CD4-positive, CD25-positive, alpha-beta regulatory T cell (primary cell): ENCODE measurements at places on chromosomes 4 and X.

DNA sequence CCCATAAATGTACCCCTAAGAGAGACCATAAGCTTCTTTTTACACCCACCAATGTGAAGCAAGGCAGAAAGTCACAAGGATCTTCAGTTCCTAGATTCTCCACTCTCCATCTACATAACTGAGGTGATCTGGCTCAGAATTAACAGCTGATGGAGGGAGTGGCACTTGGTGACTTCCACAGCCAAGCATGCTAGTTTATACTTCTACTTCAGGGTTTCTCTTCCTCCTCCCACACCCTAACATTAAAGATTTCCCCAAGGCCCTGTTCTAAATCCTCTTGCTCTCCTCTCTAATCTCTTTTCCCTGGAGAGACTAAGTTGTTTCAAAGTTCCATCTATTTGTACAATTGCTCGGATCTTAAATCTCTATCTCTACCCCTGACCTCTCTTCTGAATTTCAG lies 81.1 kb downstream of the MBNL3 start:
- DNase-seq: no peak

GRCh38 chrX:57134702-57135101 lies 2.5 kb downstream of the SPIN2A start:
- no peak for DNase-seq

- DNase-seq: no peak
These were observed 10.9 kb upstream of the CPLX1 start for GRCh38 chr4:836750-837301.

DNA sequence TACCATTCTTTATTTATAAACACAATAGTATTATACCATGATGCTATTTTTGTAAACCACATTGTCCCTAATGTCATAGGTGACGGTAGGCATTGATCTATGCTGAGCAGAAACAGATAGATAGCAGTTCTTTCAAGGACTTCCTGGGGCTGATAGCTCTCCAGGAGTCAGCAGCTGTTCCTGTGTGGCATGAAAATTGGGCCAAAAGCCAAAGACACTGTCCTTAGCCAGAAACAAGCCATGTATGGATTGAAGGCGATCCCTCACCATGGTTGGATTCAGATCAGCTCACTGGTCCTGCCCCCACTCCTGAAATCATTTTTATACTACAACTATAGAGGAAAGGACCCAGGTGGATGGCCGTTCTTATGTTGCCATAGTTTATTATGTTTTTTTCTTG lies 53.6 kb downstream of the DDX60 start:
- DNase-seq: no peak

DNA sequence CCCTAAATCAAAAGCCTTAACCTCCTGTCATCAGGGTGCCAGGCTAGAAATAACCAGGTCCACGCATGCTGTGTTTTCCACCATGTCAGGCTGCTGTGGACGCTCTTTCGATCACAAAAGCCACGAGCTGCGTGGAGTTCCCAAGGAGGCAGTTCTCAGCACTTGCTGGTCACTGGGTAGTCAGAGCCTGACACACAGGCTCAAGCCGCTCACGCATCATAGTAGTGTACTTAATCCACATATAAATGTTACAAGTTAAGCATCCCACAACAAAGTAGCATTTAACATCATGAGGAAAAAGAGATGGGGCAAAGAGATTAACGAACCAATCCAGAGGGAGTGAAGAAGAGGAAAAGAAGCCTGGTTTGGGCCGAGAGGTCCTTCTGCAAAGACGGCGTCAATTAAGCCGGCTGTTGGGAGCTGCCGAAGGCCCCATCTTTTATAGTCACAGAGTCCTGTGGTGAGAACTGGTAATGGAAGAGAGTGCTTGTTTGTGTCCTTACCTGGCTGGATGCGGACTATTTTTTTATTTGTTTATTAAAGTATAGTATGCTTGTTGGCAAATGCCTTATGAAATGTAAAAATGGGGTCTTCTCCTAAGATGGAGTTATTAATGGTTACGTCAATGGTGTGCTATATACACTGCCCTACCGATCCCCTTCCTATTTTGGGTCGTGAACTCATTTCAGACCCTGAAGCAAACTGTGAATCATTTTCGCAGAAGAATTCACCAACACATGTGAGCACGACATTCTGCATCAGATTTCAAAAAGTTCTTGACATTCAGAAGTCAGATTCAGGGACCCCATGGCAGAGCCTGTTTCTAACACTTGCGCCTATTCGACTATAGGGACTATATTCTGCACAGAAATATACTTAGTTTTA lies 675 bp downstream of the PRIMPOL start:
- no peak for DNase-seq

GRCh38 chr4:22874334-22874912 lies 181.7 kb downstream of the GBA3 start:
- no peak for DNase-seq

- DNase-seq: no peak
These were observed 148.7 kb downstream of the RELL1 start for GRCh38 chr4:37537484-37537883.

- DNase-seq: no peak
These were observed 18.4 kb downstream of the SNX25 start for GRCh38 chr4:185227713-185228278.

DNA sequence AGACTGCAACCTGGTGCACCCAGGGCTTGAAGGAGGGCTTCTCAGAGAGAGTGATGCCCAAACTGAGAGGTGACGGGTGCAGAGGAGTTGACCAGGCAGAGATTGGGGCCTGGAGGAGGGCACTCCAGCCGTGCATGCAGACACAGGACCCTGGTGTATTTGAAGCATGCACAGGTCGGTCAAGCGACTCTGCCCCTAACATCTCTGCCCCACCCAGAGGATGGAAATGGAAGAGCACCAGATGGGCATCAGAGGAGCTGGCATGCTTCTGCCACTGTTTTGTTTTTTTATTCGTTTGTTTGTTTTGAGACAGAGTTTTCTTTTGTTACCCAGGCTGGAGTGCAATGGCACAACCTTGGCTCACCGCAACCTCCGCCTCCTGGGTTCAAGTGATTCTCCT lies 320.9 kb downstream of the EVC2 start:
- no peak for DNase-seq

GRCh38 chr4:74431113-74431826 lies 13.7 kb upstream of the AREG start:
- no peak for DNase-seq

DNA sequence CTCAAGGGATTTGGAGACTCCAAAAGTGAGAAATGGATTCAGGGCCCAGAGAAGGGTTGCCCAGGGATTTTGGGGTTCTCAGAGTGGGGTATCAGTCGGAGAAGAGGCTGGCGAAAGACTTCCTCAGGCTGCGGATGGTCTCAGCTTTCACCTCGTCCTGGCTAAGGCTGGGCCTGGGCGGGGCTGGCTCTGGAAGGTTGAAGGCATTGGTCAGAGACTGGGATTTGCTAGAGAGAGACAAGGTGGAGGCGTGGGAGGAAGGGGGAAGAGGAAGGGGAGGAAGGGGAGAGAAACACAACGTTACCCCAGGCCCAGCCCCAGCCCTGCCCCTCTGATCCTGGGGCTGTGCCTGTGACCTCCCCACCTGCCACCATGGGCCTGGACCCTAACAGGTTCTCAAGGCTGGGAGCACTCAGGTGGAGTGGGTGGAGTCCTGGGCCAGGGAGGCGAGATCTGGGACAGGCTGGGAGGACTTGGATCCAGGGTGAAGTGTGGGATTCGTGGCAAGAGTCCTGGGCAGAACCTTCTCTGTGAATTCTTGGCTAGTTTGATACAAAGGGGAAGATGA lies 9.4 kb upstream of the TIMP1 start:
- no peak for DNase-seq

DNA sequence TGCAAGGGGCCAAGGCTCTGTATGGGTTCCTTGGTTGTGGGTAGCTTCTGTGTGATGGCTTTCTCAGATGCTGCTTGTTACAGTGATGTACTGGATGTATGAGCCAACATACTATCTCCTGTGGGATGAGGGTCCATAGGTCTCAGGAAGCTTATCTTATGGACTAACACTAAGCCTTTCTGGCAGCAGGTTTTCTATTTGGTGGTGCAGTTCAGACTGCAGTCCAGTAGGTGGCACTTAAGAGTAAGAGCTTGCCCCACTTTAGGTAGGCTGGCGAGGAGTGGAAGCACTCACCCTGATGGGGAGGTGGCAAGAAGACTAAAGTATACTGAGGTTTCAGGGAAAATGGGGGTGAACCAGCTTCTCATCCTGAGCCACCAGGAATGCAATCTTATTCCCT lies 306.7 kb upstream of the MAOA start:
- DNase-seq: no peak

DNA sequence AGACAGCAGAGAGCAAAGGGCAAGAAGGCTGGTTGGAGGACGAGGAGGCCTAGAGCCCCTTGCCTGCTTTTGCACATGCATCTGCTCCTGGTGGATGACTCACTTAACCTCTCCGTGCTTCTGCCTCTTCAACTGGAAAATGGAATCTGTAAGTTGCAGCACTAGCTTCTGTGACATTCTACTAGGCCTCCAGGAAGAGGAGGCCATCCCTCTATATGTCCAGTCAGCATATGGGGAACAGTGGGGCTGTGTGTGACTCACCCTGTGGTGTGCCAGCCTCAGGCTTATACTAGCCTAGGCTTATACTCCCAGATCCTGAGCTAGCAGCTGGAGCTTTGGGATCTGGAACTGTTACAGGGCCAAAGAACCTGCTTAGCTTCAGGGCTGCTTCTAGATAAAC lies 36.0 kb downstream of the RTL9 start:
- no peak for DNase-seq

GRCh38 chrX:35380808-35381700 lies 417.1 kb upstream of the MAGEB16 start:
- peak; percentile 7 for DNase-seq

GRCh38 chrX:16825264-16826035 lies 39.2 kb downstream of the TXLNG start:
- no peak for DNase-seq

DNA sequence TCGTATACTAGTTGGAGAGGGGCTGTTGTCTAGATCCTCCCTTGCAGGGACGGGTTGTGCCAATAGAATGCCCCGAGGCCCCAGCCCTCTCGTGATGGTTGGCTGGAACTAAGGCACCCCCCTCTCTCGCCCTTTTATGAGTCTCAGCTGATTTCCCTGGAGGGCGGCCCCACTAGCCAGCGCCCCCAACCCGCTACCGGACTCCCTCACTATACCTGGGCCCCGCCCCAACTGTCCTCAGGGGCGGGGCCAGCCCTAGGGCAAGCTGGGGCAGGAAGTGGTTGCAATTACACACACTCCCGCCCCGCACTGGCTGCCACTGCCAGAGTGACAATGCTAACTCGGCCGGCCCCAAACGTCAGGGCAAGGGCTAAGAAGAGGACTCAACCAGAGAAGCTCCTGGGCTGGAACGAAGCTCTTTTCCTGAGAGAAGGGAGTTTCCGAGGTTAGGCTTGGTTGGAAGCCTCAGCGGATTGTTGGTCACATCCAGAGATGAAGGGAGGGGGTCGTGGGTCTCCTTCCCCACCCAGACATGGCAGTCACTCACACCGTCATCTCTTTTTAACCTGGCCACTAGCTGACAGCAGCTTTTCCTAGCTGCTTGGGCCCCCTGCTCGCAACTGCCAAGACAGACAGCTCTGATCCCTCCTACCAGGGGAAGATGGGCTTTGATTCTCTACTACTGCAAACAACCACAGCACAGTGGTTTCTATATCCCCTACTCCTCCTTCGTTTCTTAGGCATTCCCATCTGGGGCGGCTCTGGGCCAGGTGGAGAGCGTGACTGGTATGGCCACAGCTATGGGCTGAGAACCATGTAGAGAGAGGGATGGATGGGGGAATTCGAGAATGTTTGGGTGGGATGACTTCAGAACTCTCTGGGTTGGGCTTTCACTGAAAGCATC lies 21.0 kb upstream of the BCORL1 start:
- peak; percentile 52 for DNase-seq

DNA sequence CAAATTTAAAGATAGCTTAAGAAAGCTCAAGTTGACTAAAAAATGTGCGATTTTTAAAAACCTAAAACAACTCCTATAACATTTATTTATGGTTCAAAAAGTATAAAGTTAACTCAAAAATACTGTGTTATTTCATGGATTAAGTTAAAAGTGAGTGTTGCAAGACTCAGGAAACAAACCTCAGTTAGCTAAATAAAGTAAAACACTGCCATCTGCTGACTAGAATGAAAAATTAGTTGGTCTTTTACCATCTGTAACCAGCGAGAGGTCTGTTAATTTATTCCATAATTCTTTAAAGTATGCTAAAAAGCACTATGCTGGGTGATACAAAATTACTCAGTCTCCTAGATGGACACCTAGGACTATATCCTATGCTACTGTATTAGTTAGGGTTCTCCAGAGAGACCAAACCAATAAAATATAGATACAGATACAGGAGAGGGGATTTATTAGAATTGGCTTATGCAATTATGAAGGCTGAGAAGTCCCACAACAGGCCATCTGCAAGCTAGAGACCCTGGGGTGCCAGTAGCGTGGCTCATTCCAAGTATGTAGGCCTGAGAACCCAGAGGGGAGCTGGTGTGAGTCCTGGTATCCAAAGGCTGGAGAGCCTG lies 4.9 kb upstream of the WDFY3 start:
- no peak for DNase-seq

- no peak for DNase-seq
These were observed 40.4 kb downstream of the CCNG2 start for GRCh38 chr4:77197361-77197760.

- DNase-seq: no peak
These were observed 24.3 kb downstream of the PSAPL1 start for GRCh38 chr4:7410446-7410845.

- no peak for DNase-seq
These were observed 263.9 kb upstream of the CXXC4 start for GRCh38 chr4:104758574-104758973.

DNA sequence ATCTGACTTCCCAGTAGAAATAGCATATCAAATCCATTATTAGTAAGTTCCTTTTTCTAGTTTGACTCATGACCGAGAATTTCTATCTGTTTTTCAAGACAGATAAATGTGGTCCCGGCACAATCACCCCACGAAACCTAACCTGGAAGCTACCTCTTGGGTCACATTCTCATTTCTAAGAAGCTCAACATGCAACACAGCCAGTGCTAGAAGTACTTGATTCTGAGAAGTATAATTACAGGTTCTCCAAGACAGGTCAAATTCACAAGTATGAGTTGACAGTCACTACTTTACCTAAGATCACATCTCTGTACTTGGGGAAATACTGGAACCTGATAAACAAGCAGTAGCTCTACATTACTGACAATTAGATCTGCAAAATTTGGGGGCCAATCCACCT lies 54.0 kb upstream of the PLAC1 start:
- no peak for DNase-seq

DNA sequence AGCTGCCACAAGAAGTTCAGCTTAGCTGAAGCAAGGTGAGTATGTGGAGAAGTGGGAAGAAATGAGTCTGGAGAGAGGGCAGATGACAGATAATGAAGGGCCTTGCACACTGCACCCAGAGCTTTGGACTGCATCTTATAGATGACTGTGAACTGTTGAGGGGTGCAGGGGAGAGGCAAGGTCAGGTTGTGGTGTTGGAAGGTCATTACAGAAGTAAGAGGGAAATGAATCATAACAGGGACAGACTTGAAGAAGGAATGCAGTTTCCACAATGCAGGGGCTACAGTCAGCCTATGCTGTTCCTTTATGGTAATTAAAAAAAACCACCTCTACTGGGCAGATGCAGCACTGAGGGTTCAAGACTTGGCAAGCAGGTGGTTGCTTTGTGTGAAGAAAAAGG lies 4.8 kb upstream of the IGFBP7 start:
- no peak for DNase-seq
